T-helper 22 cell (primary cell): ENCODE measurements at places on chromosomes 4 and X.

- DNase-seq = no peak
Observed at GRCh38 chr4:187207931-187208330, 484.3 kb upstream of the FAT1 start.

DNA sequence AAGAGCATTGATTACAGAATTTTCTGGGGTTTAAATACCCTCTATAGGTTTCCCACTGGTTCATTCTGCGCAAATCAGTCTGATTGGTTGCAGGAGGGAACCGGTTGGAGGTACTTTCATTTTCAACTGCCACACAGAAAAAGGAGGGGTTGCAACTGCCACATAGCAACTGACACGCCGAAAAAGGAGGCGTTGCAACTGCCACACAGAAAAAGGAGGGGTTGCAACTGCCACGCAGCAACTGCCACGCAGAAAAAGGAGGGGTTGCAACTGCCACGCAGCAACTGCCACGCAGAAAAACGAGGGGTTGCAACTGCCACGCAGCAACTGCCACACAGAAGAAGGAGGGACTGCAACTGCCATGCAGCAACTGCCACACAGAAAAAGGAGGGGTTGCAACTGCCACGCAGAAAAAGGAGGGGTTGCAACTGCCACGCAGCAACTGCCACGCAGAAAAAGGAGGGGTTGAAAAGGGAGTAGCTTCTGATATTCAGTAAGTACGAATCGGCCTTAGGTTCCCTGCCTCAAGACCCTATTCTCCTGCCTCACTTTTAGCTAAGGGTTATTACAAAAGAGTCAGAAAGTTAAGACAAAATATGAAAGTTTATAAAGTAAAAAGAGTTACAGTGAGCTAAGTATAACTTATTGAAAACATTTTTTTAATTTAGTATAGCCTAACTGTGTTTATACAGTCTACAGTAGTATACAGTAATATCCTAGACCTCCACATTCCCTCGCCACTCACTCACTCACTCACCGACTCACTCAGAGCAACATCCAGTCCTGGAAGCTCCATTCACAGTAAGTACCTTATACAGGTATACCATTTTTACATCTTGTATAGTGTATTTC is 431.8 kb downstream of the KCTD8 start:
- no peak for DNase-seq

DNA sequence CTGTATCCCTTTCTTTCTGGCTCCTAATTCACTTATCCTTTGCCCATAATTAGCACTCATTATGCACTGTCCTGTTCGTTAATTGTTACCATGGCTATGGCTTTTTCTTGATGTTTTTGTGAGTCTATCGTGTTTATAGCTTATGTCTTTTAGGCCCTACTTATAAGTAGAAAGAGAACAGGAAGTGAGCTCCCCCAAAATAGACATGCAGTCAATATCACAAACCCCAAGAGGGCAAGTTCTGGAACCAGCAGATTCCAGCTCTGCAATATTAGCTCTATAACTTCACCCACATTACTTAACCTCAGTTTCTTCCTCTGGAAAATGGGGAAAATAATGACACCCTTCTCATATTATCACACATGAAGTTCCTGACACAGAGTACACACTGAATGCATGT is 7.4 kb upstream of the HS3ST1 start:
- DNase-seq = no peak

GRCh38 chr4:80446248-80446647 is 110.7 kb downstream of the CFAP299 start:
- DNase-seq = no peak

DNA sequence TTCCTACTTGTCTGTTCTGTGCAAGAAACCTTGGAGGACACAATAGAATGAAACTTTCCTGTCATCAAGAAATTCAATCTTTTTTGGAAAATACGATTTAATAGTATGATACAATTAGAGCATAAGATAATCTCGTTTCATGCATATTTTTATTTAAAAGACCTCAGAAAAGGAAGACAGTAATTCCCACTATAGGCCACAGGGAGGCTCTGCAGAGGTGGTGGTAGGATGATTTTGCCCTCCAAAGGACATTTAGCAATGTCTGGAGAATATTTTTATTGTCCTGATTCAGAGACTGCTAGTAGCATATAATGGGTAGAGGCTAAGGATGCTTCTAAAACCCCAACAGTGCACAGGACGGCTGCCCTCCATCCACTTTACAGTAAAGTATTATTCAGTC is 68.7 kb downstream of the PAK3 start:
- DNase-seq = no peak

GRCh38 chr4:122876456-122876855 is 45.9 kb downstream of the NUDT6 start:
- DNase-seq = no peak

GRCh38 chrX:45807572-45808425 is 607.1 kb upstream of the DIPK2B start:
- no peak for DNase-seq

DNA sequence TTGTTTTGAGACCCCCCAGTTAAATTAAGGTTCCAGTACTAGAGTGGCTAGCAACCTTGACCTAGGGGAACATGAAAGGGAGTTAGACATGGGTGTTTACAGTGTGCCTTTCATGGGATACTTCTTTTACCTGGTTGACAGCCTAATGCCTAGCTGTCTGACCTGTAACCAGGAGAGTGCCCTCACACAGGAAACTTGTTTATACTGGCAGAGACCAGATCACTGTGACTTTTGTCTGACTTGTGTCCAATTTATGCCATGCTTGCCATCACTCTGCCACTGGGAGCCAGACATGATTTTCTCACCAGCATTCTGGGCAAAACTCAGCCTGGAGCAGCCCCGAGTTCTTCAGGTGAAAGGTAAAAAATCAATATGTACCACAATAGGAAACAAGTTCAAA is 305.9 kb downstream of the CHIC1 start:
- DNase-seq = no peak
